ENCODE measurements at places on chromosomes 2 and 18.

- no peak for DNase-seq
These were observed 54.8 kb downstream of the GBX2 start for GRCh38 chr2:236113425-236113824.

GRCh38 chr2:239457586-239458445 lies 57.0 kb upstream of the HDAC4 start:
- DNase-seq, result no peak

DNA sequence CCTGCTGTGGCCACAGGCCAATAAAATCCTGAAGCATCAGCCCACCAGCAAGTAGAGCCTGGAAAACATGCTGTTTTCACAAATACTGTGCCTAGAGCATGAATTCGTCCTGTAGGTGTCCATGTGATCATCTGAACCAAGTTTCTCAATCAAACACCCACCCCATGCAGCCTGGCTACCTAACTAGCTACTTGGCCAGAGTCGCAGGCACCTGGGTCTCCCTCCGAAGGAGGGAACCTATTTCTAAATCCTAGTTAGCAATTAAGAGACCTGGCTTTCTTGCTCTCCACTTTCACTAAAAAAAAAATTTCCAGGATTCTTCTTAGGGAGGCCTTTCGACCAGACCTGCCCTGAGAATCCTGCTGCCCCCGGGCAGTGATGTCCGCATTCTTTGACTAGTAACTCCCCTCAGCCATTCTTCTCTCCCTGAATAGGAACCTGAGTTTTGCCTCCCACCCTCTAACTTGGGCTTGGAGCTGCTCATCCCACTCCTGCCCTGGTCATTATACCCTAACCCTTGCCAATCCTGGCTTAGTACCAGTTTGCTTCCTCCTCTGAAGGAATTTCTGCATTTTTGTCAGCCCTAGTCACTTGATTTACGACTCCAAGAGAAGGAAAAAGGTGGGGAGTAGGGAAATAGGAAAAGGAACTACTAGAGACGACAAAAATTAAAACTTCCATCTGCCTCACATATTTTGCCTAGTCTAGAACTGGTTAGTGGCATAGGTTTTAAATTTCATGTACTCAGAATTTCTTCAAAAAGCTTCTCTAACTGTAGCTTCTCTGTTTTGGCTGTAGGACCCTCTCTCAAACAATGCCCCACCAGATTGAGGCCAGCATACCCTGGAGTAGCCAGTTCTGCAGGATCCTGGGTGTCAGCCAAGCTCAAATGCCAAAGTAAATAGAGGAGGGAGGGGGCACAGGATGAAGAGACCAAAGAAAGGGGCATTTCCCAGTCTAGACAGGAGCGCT lies 25.4 kb upstream of the TANK start:
- DNase-seq, result no peak

DNA sequence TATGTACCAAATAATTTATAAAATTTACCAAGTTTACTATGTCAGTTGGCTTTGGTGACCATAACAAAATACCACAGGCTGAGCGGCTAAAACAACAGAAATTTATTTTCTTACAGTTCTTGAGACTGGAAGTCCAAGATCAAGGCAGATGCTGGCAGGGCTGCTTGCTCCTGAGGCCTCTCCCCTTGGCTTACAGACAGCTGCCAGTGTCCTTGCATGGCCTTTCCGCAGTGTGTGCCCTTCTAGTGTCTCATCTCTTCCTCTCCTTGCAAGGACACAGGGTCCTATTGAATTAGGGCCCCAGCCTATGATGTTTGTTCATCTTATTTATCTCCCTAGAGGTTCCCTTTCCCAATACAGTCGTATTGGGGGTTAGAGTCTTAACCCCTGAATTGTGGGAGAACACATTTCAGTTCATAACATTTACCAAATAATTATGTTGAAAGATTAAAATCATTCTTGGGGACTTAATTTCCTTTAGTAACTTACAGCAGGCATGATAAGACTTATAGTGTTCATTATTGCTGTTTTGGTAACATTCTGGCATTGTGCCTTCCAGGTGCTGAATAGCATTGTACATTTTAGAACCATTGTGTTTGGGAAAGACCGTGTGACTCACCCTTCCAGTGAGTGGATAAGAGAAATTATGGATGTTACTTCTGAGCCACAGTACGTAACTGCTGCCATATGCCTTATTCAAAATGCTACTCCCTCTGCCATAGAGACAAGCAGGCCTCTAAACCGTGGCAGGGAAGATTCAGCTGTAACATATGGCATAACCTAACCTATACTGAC lies 317.5 kb downstream of the TMX3 start:
- no peak for DNase-seq

DNA sequence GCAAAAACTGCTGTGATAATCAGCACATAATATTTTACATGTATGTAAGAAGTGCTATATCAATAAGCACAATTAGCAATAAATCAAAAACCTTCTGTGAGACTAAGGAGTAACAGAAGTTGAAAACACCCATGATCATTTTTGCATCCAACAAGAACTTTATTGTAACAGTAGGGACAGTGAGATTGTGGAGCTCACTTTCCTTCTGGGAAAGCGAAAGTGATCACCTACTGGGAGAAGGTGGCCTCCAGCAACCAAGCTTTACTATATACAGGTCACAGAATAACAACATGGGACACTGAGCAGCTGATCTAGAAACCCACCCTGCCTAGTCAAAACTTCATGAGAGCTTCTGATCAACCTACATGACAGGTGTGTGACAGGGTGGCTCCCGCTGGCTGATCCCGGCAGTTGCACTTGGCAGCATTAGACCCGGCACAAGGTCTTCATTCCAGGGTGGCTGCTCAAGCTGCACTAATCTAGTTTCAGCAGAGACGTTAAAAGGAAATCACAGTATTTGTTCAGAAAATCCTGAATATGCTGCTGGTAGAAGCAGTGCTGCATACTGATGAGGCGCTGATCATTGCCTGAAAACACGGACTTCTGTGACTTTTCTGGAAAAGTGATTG lies 63.5 kb upstream of the ARL5A start:
- peak; percentile 55 for DNase-seq

DNA sequence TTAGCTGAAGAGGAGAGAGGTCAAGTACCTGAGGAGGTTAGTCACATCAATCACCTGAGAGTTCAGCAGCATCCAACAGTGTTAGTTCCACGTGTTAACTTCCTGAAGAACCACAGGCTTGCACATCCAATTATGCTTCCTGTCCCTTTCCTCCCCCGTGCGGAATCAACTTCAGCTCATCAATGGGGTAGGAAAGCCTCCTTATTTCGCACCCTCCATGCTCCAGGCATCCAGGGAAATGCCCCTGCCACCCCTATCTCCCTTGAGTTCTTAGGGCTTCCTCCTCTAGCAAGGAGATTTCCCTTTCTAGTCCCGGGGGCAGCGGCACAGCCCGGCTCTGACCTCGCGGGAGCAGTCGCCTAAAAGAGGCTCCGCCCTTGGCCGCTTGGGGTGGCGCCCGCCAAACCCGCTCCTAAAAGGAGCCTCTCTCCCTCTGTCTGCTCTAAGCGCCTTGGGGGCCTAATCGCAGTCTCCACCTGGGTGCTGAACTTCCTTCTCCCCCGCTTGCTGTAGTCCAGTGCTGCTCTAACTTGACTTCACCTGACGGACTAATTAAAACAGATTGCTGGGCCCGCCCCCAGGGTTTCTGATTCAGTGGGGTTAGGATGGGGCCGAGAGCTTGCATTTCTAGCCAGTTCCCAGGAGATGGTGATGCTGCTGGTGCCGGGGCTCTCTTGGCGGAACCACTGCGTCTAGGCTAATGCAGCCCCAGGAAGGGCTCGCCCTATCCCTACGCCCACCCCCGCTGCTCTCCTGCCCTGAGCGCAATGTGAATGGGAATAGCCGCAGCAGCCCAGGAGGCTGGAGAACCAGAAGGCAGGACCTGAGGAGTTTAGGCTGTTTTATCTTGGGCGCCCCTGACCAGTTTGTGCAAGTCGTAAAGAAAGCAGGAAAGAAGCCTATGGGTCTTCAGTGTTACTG lies 3.4 kb upstream of the TET3 start:
- DNase-seq, result no peak

DNA sequence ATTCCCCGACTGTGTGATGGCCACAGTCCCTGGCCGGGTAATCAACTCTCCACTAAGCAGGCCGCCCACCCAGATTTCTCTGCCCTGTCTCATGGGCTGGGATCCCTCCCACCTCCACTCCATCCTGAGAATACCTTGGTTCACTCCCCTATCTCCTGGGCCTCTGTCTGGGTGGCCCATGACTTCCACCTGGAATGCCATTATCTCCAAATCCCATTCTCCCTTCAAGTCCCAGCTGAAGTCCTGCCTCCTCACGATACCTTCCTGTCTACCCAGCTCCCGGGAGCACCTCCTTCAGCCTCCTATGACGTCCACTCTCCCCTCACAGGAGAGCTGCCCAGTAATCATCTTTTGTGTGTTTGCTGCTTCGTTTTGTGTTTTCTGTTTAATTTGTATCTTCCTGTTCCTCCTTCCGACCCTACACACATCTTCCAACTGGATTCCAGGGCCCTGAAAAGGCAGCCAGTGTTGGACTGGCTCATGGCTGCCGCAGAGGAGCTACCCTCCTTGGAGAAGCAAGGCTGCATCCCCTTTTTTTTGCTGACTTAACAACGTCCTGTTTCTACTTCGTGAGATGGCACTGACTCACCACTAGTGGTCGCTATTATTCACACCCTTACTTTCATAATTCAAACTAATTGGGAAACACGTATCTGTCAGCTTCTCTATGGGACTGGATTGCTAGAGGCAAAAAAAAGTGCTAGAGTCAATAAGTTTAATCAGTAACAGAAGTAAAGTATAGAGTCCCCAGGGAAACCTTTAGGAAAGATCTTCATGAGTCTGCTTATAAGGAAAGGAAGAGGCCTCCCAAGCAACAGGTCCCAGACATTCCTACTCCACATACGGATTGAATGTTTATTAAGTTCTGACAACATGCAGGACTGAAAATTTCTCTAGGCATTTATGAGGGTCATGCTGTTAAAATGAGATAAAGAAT lies 171.9 kb upstream of the GATA6 start:
- DNase-seq, result no peak

DNA sequence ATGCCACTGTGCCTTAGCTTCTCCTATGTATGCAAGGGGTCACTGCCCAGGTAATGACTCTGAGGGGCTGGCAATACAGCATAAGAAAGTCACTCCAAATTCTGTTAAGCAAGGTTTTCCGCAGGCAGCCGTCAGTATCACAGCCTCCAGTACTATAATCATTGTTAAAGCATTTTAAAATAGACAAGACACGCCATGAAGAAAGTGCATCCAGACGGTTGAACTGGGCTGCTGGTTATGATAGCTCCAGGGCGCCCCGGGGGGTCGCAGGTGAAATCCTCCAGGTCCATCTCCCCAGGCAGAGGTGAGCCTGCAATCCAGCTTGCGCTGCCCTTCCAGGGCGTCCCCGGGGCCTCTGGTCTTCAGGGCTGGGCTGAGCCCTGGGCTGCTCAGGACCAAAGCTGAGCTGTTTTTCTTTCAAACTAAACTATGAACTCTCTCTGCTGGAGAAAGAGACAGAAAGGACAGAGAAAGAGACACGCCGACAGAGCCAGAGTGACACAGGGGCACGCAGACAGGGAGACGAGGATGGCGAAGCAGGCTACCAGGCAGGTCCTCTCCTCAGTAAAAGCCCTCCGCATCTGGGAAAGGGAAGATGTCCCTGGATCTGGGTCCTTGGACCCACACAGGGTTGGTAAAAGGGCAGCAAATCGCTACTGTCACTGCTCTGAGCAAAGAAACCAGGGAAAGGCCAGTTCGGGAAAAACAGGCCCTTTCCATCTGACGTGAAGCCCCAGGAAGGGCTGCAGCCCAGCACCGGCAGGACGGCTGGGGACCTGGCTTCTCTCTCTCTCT lies 2.1 kb upstream of the TWIST2 start:
- no peak for DNase-seq

DNA sequence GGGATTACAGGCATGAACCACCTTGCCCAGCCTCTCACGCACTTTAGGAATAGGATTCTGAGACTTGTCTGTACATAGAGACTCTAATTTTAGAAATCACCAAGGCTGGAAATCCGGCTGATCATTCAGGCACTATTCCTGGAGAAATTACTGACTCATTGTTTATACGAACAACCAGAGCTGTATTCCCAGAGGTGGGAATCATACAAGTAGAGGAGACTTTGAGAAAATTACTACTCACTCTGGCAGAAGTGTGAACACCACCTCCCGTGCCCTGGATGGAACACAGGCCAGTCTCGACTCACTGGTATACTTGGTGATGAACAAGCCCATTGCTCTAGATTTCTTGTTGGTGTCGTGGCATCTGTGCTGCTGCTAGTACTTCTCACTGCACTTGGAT lies 5.8 kb upstream of the ADNP2 start:
- DNase-seq, result no peak

- no peak for DNase-seq
These were observed 147.5 kb upstream of the SLC39A10 start for GRCh38 chr2:195509551-195509950.

- DNase-seq, result no peak
These were observed 10.2 kb downstream of the IAH1 start for GRCh38 chr2:9484533-9484932.

DNA sequence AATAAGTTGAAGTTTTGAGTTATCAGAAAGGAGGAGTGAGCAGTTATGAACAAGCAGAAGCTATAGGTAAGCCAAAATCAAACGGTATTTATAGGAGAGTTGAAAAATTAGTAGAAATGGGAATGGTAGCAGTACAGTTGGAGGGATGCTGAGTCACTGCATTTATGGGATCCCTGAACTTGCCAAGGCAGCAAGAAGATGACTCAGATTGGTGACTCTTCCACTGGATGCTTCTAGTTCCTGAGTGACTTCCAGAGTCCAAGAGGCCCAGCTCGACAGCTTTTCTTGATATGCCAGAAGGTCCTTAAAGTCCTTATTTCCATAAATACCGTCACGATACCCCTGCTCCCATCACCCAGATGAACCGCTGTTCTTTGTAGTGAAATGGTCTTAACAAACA lies 31.1 kb upstream of the ACTR3 start:
- DNase-seq, result no peak

GRCh38 chr2:43313642-43314017 lies 87.2 kb upstream of the ZFP36L2 start:
- DNase-seq, result no peak

DNA sequence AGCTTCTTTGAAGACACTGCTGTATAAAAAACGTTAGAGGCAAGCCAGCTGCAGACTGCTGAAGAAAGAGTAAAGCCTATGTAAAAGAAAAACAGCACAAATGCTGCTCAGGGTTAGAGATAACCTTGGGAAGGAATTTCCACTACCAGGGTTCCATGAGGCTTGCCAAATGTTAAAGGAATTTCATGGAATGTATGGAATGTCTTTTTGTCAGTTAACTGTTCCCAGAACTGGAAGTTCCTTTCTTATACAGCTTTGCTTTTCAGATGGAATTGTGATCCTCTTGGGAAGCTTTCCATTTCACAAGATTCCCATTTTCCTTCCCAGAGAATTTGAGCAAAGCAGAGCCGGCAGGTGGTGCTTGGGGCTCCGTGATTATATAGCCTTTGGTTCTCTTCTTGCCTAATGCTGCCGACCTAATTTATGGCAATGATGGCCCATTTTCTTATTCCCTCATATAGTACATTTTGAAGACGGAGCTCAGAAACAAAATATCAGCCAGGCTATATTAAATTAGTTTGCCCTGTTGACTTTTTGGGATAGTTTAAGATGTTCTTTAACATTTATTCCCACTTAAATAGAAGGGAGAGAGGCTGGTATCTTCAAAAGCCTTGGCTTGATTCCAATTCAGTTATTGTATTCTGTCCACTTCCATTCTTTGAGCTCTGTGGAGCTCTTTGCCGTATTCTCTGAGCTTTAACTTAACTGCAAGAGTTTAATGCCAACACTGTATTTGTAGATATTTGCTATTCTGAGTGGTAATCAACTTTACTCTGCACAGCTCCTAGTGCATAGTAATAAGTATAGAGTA lies 162.3 kb downstream of the PHLPP1 start:
- no peak for DNase-seq

- DNase-seq, result no peak
These were observed 19.6 kb downstream of the RAMP1 start for GRCh38 chr2:237879058-237879430.

GRCh38 chr2:133842446-133842845 lies 274.2 kb upstream of the NCKAP5 start:
- DNase-seq, result no peak

All from cerebellar nuclear complex (tissue), 1 donor.